ENCODE measurements at places on chromosomes 11 and 22. TPM values are rescaled to one million over a fixed set of nuclear protein-coding genes. Genes with fewer than 3 reads are reported as not detected.

HSPB2 gene
- 14.4 TPM for total RNA-seq

TMEM123 gene
- 191 TPM for total RNA-seq

CDCA5 gene
- total RNA-seq, result 0.71 TPM

IGF2 gene
- 473 TPM for total RNA-seq

CHRM1 gene
- not detected for total RNA-seq

OR56A1 gene
- 0.13 TPM for total RNA-seq

HIC2 gene
- 4.8 TPM for total RNA-seq

HEPN1 gene
- not detected for total RNA-seq

CCDC134 gene
- 8.4 TPM for total RNA-seq

RAG1 gene
- 0.67 TPM for total RNA-seq

PDE2A gene
- 74.4 TPM for total RNA-seq

BLID gene
- total RNA-seq, result 9.3 TPM

ANO1 gene
- total RNA-seq, result 3.4 TPM

PARVA gene
- total RNA-seq, result 176 TPM

CYP2R1 gene
- 14.3 TPM for total RNA-seq

MUC2 gene
- not detected for total RNA-seq

FXYD2 gene
- total RNA-seq, result 6.6 TPM

OR52A1 gene
- total RNA-seq, result not detected

DCHS1 gene
- total RNA-seq, result 22.7 TPM

DNA sequence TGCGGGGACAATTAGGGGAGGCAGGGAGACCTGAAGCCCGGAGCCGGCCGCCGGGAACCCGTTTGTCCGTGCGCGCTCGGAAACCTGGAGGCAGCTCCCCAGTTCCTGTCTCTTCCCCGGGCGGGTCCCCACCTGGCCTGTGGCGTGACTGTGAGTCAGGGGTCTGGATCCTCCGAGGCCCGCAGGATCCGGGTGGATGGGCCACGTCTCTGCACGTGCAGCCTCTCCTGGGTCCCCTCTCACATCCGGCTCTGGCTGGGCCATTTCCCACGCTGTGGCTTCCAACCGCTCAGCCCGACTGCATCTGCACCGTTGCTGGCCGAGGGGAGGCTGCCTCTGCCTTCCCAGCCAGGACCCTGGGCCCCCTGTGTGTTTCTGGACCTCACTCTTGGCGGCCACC lies 14.8 kb upstream of the H19 start:
- DNase-seq, result no peak

GRCh38 chr11:111566324-111566723 lies 25.8 kb downstream of the LAYN start:
- DNase-seq, result no peak

- no peak for DNase-seq
Observed at GRCh38 chr11:15764948-15765347, 591.4 kb downstream of the SOX6 start.

DNA sequence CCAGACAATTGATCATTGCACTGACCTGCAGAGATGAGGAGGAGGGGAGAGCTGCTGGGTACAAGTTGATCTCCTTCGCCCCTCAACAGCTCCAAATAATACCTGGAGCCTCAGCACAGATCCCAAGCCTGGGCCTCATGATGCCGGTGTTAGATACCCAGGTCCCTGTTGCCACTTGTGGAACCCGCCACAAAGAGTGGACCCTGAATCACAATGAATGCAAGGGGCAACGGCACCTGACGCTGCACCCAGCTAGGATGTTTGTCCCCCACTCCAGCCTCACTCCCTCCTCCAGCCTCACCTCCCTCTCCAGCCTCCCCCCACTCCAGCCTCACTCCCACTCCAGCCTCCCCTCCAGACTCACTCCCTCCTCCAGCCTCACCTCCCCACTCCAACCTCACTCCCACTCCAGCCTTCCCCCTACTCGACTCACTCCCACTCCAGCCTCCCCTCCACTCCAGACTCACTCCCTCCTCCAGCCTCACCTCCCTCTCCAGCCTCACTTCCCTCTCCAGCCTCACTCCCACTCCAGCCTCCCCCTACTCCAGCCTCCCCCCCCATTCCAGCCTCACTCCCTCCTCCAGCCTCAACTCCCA lies 879.0 kb downstream of the BRD1 start:
- DNase-seq, result peak; percentile 26

- no peak for DNase-seq
Observed at GRCh38 chr22:49880281-49880680, 26.6 kb downstream of the ZBED4 start.

DNA sequence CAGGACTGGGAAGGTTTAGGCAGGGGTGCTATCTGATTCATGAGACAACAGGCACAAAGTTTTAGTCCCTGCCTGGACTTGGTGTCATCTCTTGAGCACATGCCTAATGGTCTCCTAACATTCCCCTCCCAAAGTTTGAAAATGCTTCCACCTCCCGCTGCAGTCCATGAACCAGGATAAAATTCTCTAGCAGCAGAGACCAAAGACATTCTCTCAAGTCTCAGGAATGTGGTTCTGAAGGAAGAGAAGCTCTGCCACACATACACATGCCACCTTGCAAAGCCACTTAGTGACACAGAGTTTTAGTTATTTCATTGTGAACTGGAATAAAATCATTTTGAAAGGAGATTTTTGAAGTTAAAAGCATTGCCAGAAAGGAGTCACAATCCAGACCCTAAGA lies 15.5 kb downstream of the OR51B6 start:
- no peak for DNase-seq

DNA sequence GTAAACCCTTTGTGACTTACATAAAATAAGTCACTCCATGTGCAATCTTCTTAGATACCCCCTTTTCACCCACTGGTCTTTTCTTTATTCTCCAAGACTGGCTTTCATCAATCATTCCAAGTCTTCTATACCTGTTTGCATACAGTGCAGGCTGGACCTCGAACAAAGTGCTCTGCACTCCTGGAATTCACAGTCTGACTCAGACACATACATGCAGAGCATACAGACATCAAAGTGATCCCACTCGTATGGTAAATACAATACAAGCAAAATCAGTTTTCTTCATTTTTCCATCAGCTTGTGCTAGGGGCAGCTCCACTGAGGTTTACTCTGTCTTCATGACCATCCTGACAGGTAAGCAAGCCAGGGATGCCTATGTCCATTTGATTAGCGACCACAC lies 16.8 kb upstream of the TMPRSS5 start:
- DNase-seq, result no peak

DNA sequence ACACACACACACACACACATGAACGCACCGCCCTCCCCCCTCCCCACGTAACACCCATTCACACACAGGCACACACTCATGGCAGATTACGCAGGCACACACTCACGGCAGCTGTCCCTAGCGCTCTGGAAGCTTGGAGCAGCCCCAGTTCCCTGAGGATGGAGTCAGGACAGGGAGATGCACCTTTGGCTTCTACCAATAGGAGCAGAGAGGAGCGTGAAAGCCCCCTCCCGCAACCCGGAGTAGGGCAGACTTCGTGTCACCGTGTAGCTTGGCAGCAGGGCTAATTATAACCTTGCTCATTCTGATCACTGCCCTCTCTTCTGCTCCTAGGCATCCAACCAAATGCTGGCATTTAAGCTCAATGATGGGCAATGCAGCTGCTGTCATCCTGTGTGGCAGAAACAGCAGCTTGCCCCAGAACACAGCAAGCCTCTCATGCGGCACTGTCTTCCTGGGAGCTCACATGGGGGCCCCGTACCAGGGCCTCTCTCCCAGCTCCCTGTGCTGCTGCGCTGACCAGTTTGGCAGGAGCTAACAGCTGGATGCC lies 31.9 kb downstream of the ANKK1 start:
- no peak for DNase-seq

GRCh38 chr11:85180528-85180927 lies 446.6 kb downstream of the DLG2 start:
- DNase-seq, result no peak

- DNase-seq, result no peak
Observed at GRCh38 chr22:24117942-24118341, 63.3 kb upstream of the SUSD2 start.

DNA sequence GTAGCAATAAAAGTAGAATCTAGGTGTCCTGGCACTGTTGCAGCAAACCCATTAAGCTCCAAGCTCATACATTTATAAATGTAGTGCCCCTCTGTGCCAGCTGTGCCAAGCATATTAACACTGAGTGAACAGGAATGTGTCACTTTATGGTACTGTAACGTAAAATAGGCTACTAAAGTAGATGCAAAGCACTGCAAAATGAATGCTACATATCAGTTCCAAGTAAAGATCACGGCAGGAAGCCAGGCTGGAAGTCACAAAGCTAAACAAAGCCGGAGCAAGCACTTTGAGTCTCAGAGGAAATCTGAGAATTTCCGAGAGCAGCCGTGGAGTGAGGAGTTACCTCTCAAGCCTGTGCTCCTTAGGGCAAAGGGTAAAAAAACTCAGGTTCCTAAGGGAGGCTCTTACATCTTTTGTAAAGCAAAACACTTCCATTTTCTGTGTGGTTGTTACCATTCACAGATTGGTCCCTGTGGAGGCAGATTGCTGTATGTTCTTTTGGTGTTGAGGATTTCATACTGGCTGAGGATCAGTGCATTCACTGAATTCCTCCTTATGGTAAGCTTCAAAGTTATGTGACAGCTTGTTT lies 85.7 kb downstream of the WNT11 start:
- DNase-seq, result no peak

DNA sequence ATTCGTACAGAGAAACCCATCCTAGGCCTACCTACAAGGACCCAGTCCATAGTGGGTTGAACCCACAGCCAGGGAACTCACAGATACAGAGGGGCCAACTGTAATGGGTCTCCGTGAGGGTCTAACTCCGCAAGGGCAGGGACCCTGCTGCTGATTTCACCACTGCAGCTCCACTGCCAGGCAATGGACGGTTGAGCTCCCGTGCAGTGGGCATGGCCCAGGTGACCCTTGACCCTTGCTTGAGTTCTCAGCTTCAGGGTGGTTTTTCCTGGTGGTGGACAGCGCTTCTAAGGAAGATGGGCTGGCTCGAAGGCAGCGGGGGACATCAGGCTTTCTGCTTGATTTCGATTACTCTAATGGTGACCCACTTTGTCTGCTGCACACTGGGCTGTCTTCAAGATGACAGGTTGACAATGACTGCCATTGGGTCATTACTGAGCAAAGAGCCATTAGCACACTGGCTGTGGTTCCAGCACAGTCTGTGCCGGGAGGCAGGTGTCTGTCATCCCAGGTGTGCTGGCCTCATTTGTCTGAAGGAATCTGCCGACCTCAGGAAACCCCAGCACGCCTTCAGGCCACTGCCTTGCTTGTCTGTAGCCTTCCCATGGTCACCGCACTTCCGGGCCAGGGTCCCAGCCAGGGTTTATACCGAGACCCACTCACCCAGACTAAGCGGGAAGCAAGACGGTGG lies 3.7 kb upstream of the GAL start:
- no peak for DNase-seq

GRCh38 chr11:76668362-76669155 lies 2.0 kb downstream of the LRRC32 start:
- DNase-seq, result peak; percentile 44

- peak; percentile 53 for DNase-seq
Observed at GRCh38 chr22:49296561-49296960, 531.1 kb downstream of the BRD1 start.

DNA sequence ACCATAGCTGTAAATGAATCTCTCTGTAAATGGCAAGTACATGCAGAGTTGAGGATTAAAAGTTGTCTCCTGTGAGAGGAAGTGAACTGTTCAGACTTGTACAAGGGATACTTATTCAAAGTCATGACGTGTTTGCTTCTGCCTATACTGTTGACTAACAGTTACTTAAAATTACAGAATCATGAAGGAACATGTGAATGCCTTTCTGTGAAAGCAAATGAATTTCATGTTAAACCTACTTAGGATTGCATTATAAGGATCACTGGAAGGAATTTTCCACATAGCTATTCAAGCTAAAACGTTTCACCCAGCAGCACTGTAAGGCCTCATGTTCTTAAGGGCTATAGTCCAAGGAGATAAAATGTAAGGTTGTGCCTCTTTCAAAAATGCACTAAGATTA lies 93.4 kb upstream of the BIRC3 start:
- DNase-seq, result no peak

- DNase-seq, result no peak
Observed at GRCh38 chr22:17764036-17764435, 10.2 kb downstream of the BID start.

DNA sequence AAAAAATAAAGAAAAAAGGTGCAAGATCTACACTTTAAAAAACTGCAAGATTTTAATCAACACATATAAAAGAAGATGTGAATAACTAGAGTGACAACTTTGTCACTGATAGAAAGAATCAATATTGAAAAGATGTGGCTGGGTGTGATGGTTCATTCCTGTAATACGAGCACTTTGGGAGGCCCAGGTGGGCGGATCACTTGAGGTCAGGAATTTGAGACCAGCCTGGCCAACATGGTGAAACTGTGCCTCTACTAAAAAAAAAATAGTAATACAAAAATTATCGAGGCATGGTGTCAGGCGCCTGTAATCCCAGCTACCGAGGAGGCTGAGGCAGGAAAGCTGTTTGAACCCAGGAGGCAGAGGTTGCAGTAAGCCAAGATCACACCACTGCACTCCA lies 21.0 kb upstream of the FBLN1 start:
- DNase-seq, result peak; percentile 43

DNA sequence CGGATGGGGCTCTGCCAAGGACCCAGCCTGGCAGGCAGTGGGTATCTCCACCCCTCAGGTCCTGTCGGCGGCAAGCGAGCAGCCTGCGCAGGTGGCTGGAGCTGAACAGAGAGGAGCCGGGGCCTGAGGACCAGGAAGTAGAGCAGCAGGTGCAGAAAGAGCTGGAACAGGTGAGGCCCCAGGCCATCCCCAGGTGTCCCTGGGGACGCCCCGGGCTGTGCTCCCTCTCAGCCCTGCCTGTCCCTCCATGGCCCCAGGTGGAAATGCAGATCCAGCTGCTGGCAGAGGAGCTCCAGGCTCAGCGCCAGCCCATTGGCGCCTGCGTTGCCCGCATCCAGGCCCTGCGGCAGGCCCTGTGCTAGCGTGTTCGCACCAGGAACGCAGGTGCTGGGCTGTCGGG lies 44.0 kb downstream of the PISD start:
- DNase-seq, result no peak

- no peak for DNase-seq
Observed at GRCh38 chr11:47111318-47111804, 65.3 kb downstream of the ARFGAP2 start.

DNA sequence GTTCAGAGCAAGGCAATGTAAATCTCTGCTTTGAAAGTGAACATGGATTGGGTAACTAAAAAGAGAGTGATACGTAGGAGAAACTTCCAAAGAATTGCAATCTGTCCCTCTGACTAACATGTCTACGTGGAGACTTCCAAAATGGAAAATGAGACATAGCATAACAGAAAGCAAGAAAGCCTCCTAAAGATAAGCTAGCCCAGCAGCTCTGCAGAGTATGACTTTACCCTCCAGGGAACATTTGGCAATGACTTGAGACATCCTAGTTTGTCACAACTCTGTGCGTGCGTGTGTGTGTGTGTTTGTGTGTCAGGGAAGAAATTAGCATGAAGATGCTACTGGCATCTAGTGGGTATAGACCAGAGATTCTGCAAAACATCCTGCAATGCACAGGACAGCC lies 817.4 kb downstream of the NTM start:
- DNase-seq, result no peak

- DNase-seq, result no peak
Observed at GRCh38 chr11:121236115-121237001, 56.2 kb upstream of the SC5D start.

GRCh38 chr11:20021771-20022362 lies 138.4 kb downstream of the DBX1 start:
- no peak for DNase-seq
